ENCODE measurements at places on chromosomes 5 and 9. TPM values are rescaled to one million over a fixed set of nuclear protein-coding genes. Genes with fewer than 3 reads are reported as not detected.
A peak's percentile ranks its signal among the peaks of the same experiment; 100 is the strongest.

DNA sequence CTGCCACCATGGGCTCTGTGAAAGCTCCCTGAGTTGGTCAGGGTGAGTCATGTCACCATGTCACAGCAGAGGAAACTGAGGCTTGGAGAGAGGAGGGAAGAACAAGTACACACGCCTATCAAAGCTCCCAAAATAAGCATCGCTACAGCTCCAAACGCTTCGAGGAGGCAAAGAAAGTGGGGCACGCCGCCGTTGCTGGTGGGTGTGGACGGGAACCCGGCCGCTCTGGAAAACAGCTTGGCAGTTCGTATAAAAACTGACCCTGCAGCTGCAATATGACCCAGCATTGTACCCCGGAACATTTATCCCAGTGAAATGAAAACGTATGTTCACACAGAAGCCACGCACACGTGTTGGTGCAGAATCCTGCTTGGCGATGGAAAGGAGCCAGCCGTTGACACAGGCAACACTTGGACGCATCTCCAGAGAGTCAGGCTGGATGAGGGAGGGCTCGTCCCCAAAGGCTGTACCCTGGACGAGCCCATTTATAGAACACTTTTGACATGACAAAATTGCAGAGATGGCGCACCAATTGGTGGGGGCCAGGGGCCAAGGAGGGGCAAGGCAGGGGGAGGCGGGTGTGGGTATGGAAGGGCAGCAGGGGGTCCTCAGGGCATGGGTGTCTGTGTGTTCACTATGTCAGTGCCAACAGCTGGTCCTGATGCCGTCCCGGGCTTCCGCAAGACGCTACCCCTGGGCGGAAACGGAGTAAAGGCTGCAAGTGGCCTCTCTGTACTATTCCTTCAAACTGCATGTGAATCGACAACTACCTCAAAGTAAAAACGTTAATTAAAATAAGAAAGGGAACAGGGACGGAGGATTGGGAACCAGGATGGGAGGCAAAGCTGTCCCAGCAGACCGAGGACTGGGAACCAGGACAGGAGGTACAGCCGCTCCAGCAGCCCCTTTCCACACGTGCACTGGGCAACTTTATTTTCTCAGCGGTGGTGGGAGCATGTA lies 173.0 kb downstream of the OLFM1 start:
- DNase-seq: no peak
- H3K36me3 ChIP-seq: no peaks in the 10 kb centered on the region
- peaks cover 31% of the 10 kb centered on the region for H3K27me3 ChIP-seq
- H3K4me3 ChIP-seq: no peak overlapping the region

DNA sequence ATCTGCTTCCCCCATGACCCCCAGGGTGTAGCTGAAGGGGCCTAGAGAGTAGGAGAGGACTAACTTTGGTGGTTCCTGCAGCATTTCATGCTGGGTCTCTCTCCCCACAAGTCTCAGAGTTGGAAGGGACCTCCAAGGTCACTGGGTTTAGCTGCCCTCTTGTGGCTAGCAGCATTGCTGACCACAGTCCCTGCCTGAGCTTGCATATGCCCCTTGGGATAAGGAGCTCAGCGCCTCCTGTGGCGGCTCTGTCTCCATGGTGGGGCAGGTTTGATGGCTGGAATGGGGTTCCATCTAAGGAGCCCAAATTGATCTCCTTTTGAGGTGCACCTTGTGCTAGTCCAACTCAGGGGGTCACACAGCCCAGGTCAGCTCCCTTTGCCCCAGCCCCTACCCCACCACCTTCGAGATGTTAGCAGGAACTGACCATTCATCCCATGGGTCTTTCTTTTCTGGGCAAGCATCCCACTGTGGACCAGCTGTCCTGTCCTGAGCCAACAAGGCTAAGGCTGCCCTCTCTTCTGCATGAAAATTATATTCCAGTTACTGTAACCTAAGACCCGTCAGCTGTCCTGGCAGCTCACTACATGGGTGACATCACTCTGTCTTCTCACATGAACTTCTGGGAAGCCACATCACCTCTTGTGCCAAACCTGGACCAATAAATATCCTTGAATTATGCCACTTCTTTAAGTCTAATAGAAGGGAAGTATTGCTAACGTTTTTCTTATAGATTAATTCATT lies 196.2 kb downstream of the HSPA4 start:
- H3K4me1 ChIP-seq: peaks cover 2% of the 10 kb centered on the region
- H3K27ac ChIP-seq: no peak overlapping the region
- H3K27me3 ChIP-seq: no peaks in the 10 kb centered on the region
- H3K36me3 ChIP-seq: no peaks in the 10 kb centered on the region
- no peak overlapping the region for H3K4me3 ChIP-seq
- DNase-seq: no peak

- peak overlapping the region; percentile 69 for H3K4me3 ChIP-seq
- H3K27ac ChIP-seq: no peak overlapping the region
- DNase-seq: no peak
- no peaks in the 10 kb centered on the region for H3K27me3 ChIP-seq
- peaks cover 15% of the 10 kb centered on the region for H3K36me3 ChIP-seq
- H3K4me1 ChIP-seq: peaks cover 35% of the 10 kb centered on the region
Measured at GRCh38 chr9:129885018-129885669, 49.9 kb downstream of the USP20 start.

- H3K27me3 ChIP-seq: no peaks in the 10 kb centered on the region
- no peak overlapping the region for H3K27ac ChIP-seq
- no peak overlapping the region for H3K4me3 ChIP-seq
Measured at GRCh38 chr5:144122081-144122480, 48.4 kb downstream of the YIPF5 start.

DNA sequence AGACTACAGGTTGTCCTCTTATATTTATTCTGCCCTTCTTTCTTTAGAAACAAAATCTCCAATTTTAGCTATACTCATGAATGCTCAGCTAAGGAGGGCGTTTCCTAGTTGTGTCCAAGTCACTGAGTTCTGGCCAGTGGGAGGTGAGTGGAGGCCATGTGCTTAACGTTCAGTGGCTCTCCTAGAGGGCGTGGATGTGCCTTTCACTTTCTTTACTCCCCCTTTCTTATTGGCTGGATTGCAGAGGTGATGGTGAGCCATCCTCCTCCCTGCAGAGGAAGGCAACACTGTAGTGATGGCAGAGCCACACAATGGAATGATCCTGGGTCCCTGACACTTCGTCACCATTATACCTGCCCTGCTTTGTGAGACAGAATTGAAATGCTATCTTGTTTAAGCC lies 54.6 kb downstream of the ALG2 start:
- H3K4me3 ChIP-seq: no peak overlapping the region
- peaks cover 24% of the 10 kb centered on the region for H3K4me1 ChIP-seq
- H3K27me3 ChIP-seq: no peaks in the 10 kb centered on the region
- DNase-seq: no peak

DNA sequence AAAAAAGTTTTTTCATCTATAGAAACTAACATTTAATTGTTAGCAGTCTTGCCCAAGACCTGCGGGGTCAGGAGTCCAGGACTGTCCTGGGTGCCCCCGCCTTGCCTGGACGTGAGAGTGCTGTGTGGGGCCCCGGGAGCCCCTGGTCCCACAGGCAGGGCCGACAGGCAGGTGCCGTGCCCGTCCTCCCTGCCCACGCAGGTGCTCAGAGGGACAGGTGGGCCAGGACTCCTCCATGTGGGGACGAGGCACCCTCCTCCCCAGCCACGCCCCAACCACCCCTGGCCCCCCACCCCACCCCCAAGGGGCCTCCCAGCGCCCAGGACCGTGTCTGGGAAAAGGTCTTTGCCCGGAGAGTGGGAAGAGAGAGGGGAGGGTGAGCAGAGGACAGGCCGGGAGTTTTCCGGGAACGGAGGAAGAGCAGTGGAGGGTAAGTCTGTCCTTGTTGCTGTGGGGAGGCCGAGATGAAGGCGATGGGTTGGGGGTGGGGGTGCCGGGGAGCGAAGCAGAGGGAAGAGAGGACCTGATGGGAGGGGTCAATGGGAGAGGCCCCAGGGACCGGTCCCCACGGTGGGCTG lies 2.7 kb upstream of the LCN12 start:
- DNase-seq: no peak
- H3K27ac ChIP-seq: peak overlapping the region; percentile 96

TRIP13 gene
- total RNA-seq: 9.9 TPM

CD14 gene
- 0.35 TPM for total RNA-seq

PPP2CA gene
- total RNA-seq: 137 TPM

LIX1 gene
- total RNA-seq: 12.0 TPM

AMACR gene
- 10.5 TPM for total RNA-seq

All from mesothelial cell of epicardium (in vitro differentiated cells).